Right ventricle myocardium superior (tissue), 1 donor: ENCODE measurements at places on chromosomes 7 and 10. TPM values are rescaled to one million over a fixed set of nuclear protein-coding genes. Genes with fewer than 3 reads are reported as not detected.
A peak's percentile ranks its signal among the peaks of the same experiment; 100 is the strongest.

GRCh38 chr7:119392-120163 is 72.8 kb upstream of the FAM20C start:
- DNase-seq, result peak; percentile 70

DNA sequence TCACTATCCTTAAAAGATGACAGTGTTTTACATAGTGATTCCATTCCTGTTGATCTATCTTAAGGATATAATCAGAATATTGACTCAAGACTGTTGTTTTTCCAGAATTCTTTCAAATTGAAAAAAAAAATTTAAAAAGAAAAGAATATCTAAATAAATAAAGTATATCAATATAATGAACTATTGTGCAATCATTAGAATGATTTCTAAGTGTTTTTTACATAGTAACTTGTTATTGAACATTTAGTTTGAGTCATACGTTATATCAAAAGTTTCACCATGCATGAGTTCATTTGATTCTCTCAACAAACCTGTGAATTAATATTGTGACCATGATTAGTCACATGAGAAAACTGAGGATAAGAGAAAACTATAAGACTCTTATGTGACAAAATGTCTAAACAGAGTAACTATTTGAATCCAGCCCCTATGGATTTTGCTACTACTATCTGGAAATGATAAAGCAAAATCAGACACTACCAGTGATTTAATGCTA is 46.1 kb downstream of the KLF6 start:
- no peak for DNase-seq

DNA sequence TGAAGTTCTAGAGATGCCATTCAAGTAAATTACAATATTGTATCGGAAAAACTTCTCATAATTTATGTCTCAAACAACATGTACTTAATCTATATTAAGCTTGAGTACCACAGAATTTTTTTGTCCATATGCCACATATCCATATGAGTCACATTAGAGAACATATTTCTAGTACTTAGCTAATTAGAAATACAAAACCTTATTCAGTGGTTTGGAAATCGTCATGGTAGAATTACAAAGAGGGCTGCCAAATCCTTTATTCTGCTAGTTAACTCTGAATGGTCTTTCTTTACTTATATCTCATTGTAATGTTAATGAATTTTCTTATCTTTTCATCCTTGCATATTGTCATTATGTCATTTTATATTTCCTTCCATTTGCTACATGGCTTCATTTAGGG is 9.0 kb upstream of the VIM start:
- DNase-seq, result no peak

- DNase-seq, result no peak
Measured at GRCh38 chr7:159027056-159027788, 117.4 kb downstream of the VIPR2 start.

- no peak for DNase-seq
Measured at GRCh38 chr7:35025369-35025870, 11.9 kb downstream of the DPY19L1 start.

SFTPD gene
- total RNA-seq, result 0.81 TPM

SLC29A3 gene
- total RNA-seq, result 1.8 TPM

CTAGE15 gene
- not detected for total RNA-seq

ADAM22 gene
- total RNA-seq, result 1.3 TPM
